ENCODE measurements at places on chromosomes 3 and 15. TPM values are rescaled to one million over a fixed set of nuclear protein-coding genes. Genes with fewer than 3 reads are reported as not detected.

MAP2K1 gene
- total RNA-seq, result 43.3 TPM

MCTP2 gene
- total RNA-seq, result 0.35 TPM

LDHAL6B gene
- total RNA-seq, result not detected

SOX2 gene
- 110 TPM for total RNA-seq

IL5RA gene
- total RNA-seq, result not detected

LOXL1 gene
- total RNA-seq, result 17.3 TPM

GATM gene
- total RNA-seq, result 10.7 TPM

DNA sequence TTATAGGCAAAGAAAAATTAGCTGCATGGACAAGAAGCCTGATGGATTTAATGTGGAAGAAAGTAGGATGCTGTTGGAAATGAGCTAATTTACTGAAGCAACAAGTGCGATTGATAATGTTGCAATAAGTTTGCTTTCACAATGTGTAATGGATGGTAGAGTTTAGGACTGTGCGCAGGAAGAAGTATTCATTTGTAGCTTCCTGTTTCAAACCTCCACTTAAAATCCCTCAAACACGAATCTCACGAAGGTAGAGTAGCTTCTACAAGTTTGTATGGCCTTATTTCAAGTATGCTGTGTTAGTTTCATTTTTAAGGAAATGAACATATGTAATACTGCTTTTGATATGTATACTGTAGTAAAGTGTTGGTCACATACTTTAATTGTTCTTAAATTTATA, 42.3 kb downstream of the KCNH8 start:
- no peak for DNase-seq

GRCh38 chr3:62587579-62588031, 214.3 kb upstream of the FEZF2 start:
- no peak for DNase-seq

DNA sequence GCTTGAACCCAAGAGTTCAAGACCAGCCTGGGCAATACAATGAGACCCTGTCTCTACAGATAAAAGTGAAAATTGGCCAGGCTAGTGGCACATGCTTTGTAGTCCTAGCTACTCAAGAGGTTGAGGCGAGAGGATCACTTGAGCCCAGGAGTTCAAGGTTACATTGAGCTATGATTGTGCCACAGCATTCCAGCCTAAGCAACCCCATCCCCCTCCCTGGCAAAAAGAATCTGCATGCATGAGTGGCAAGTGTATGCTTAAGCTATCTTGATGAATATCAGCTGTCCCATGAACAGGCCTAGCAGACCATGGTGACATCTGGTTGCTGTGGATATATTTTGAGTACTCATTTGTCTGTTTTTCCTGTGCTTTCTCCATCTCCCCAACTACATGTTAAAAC, 4.7 kb downstream of the ATRIP start:
- DNase-seq, result no peak

GRCh38 chr3:4387210-4388204, 79.6 kb downstream of the SUMF1 start:
- no peak for DNase-seq

- DNase-seq, result no peak
Observed at GRCh38 chr3:99730870-99731269, 86.8 kb upstream of the CMSS1 start.

DNA sequence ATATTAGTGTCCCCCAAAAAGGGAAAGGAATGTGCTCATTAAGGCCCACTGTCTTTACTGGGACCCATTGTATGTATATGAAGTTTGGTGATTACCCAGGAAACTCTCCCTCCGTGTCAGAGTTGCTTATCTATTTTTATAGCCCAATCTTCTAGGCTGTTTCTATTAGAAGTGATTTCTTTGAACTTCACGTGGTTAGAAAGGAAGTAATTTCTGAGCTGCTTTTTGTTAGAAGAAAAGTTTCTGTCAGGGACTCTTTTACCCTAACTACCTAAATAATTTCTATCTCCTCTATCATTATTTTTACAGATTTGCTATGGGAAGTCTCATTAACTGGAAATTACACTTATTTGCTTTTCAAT, 17.7 kb upstream of the SENP7 start:
- DNase-seq, result no peak

- no peak for DNase-seq
Observed at GRCh38 chr3:148750296-148750695, 52.6 kb downstream of the AGTR1 start.

DNA sequence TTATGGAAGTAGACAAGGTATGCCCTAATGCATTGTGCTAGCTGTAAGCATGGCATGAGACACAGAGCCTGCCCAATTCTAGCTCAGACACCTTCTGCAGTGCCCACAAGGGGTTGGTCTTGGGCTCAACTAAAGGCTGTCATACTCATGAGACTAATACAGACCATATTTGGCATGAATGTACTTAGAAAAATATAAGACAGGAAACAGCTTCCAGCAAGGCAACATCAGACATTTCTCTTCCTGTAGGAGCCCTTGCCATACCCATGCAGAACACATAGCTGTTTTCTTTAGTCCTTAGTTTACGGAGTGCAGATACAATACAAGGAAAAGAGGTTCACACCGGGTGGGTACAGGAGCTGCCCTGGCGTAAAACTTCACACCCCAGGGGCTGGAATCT, 30.5 kb upstream of the NR1I2 start:
- no peak for DNase-seq

DNA sequence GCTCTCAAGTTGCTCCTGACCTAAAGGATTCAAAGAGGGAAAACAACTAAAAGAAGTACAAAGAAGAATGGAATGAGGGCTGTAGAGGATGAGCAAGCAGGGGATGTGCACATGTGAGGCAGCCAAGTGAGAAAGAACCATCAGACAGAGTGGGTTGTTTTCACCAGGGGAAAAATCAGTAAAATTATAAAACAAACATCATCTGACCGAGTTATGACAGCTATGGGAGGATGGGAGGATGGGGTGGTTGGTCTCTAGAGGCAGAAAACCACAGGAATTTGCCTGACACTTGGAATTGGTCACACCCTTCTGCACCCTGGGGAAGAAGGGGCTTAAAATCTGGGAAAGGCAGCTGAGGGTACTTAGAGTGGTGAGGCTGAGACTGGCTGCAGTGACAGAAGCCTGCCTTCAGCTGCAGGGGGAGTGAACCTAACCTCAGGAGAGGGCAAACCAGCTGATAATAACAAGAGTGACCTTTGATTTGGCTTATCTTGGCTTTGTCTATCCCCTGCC, 10.1 kb downstream of the ARHGAP31 start:
- no peak for DNase-seq

DNA sequence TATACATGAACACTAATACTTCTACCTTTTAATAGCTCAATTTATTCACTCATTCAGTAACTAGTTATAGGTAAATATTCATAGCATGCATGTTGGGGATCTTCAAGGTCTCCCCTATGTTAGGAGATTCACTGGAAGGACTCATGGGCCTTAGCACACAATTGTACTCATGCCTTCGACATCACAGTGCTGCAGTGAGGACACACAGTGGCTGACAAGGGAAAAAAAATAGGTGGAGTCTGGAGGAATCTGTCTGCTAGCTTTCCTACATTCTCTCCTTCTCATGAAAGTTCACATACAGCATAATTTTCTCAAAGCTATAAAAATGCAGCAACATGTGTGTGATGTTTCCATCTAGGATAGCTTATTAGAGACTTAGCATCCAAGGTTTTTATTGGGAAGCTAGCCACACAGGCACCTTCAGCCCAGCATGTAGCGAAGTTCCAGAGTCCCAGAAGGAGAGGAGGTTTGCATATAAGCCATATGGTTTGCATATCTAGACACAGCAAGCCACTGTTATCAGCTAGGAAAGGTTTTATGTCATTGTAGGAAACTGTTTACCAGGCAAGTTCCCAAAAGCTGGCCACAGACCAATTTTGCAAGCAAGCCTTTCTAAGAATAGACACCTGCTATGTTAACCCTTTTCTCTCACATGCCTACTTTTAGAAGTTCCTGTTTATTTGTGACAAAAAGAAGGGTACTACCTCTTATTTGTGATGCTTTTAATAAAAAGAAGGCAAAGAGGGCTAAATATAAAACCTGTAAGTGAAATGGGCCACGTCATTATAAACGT, 46.4 kb downstream of the MORC1 start:
- no peak for DNase-seq

GRCh38 chr15:83733691-83734090, 79.8 kb downstream of the ADAMTSL3 start:
- no peak for DNase-seq

DNA sequence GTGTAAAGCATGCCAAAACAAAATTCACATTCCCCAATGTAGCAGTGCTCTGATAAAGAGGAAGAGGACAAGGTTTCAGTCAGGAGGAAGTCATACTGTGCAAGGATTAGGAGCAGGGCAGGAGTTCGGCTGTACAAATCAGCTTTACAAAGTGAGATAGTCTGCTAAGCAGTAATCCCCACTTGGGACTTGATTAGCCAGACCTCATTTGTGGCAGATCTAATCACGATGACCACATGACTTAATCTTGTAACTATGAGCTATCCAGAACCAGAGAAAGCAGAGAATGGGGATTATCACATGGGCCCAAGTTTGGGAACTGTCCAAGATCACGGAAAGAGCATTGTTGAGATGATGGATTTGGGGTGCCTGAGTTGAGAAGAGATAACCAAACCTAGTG, 7.8 kb downstream of the DCBLD2 start:
- no peak for DNase-seq

GRCh38 chr3:156576651-156577348, 21.9 kb upstream of the SSR3 start:
- DNase-seq, result no peak

Measured in neural crest cell (in vitro differentiated cells).